ENCODE measurements at places on chromosomes 11 and 22.

DNA sequence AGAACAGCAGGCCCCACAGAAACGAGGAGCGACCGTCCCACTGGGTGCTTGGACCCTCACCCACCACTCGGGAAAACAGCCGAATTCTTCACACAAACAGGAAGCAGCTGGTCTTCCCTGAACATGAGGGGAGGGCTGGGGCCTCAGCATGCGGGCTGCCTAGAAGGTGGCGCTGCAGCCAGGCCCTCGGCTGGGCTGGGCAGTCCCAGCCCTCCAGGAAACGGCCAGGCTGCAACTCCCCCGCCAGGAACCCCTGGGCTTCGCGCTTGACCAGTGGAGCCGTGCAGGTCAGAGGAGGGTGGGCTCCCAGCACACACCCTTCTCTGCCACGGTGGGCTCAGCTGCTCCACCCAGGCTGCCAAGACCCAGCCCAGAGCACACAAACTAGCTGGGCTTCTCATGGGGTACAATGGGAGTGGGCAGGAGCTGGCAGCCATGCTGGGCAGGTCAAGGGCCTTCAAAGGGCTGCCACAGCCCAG lies 29.6 kb downstream of the IGF2 start:
- no peak for DNase-seq

DNA sequence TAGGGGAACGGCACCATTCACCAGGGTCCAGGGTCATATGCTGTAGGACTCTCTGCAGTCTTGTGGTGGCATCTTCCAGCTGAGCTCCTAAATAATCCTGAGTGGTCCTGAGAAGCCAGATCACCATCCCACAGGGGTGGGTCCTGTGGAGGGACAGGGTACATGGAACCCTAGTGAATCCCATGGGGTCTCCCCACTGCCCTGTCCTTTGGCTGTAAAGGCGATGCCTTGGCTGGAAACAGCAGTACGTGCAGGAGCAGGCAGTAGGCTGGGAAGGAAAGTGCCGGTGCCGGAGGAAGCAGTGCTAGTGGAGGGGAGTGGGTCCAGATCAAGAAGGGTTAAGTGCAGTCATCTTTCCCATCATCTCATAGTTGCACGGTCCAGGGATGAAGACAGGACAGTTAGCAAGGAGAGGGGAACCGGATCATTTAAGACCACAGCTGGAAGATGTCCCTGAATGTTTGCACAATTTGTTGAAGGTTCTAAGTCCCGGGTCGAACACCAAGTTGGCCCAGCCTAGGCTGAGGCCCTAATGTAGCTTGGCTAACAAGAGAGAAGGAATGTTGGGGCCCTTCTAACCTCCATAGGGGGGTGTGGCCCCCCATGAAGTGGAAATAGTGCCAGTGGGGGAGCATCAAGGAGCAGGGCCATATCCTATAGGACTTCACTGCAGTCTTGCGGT lies 18.1 kb downstream of the TSPAN32 start:
- DNase-seq, result no peak

DNA sequence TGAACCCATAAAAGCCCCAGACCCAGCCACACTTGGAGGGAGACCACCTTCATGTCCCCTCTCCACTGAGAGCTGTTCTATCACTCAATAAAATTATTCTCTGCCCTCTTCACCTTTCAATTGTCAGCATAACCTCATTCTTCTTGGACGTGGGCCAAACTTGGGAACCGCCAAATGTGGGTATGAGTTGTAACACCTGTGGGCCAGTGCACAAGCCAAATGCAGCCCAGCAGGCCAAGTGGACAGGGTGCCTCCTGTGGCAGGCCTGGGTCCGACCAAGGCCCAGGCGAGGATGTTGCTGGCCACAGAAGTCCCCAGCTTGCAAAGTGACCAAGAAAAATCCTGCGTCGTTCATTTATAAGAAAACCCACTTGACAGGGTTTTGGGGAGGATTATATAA lies 621.2 kb downstream of the METTL15 start:
- no peak for DNase-seq

DNA sequence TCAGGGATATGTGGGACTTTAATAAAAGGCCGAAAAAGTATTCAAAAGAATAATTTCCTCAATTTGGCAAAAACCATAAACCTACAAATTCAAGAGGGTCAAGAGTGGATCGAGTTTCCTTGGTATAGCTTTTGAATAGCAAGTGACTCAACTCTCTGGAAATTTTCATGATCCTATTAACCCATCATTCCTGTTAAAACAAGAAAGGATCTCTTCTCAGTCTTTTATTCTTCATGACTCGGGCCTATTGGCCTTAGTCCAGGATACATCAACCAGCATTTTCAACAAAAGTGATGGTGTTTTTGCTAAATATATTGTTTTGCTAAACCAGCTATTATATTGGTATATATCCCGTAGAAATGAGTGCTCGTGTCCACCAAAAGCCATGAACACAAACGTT lies 110.3 kb downstream of the ATXN10 start:
- no peak for DNase-seq

- DNase-seq, result no peak
Measured at GRCh38 chr11:7889985-7890384, 41.1 kb downstream of the OR10A6 start.

GRCh38 chr22:29997107-29997506 lies 83.2 kb upstream of the HORMAD2 start:
- no peak for DNase-seq

GRCh38 chr22:44309137-44309536 lies 3.6 kb downstream of the SHISAL1 start:
- DNase-seq, result no peak

- no peak for DNase-seq
Measured at GRCh38 chr11:21142007-21142406, 472.6 kb downstream of the NELL1 start.

- DNase-seq, result no peak
Measured at GRCh38 chr11:48124880-48125279, 91.7 kb upstream of the OR4B1 start.

GRCh38 chr11:4546878-4547277 lies 1.9 kb downstream of the OR52M1 start:
- DNase-seq, result no peak

DNA sequence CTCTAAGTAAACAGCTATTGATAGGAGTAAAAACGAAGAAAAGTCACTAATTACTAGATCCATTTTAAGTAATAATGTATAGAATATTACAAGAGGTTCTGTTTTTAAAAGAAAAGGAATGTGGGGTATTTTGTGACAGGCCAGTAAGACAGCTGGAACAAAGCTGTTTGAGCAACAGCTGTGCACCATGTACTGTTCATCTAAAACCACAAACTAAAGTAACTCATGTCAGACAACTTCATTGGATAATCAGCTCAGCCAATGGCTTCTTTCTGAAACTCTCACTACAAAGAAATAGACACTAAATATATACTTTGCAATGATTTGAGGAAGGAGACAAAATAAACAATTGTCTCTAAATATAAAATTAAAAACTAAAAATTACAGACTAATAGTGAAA lies 16.1 kb downstream of the RRAS2 start:
- no peak for DNase-seq

GRCh38 chr11:77771135-77771534 lies 49.4 kb downstream of the RSF1 start:
- no peak for DNase-seq

DNA sequence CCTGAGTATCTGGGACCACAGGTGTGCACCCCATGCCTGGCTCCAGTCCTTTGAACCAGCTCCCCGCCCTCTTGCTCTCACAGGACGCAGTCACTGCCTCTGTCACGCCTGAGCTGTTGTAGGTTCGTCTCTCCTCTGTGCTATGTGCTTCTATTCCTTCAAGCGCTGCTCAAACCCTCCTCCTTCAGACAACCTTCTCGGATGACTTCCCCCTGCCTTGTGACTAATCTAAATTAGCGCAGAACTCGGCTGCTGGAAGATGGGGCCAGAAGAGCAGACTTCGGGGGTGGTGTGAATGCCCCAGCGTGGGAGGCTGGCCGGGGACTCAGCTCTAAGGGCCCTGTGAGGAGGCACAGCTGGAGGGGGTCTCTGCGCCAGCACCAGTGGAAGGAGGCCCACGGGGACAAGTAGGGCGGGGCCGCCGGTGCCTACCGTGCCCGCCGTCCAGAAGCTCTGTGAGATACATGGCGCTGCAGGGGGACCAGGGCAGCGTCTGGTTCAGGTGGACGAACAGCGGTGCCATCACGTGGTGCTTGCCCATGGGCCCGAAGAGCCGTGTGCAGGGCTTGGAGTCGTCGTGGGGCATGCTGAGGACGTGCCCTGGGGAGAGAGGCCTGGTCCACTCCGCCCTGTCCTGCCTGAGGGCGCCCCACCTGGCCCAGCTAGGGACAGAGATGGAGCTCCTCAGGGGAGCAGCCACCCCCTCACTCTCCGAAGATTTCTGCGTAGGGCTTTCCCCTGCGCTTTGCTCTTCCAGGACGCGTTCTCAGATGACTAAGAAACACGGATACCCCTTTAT lies 12.5 kb downstream of the ADAMTS8 start:
- DNase-seq, result no peak

- no peak for DNase-seq
Measured at GRCh38 chr11:105937738-105938137, 84.3 kb downstream of the MSANTD4 start.

GRCh38 chr11:62493801-62494200 lies 52.8 kb downstream of the AHNAK start:
- no peak for DNase-seq
